Hepatocyte (in vitro differentiated cells): ENCODE measurements at places on chromosomes 3 and 15. TPM values are rescaled to one million over a fixed set of nuclear protein-coding genes. Genes with fewer than 3 reads are reported as not detected.

DNA sequence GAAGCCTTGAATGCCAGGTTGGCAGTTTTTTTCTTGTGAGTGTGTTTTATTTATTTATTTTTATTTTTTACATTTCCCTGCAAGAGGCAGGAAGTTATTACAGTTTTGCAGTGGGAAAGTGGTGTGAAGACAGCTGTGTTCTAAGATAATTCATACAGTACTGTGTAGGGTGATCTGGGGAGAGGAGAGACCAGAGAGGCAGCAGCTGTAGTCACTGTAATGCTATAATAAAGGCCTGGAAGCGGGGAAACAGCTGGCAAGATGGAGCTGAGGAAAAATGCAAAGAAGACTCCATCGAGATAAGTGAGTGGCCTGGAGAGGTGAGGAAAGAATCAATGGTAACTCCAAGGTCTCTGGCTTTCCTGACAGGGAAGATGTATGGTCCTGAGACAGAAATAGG, 23.1 kb downstream of the CNTN3 start:
- no peak overlapping the region for H3K27ac ChIP-seq
- no peak overlapping the region for H3K4me3 ChIP-seq

DNA sequence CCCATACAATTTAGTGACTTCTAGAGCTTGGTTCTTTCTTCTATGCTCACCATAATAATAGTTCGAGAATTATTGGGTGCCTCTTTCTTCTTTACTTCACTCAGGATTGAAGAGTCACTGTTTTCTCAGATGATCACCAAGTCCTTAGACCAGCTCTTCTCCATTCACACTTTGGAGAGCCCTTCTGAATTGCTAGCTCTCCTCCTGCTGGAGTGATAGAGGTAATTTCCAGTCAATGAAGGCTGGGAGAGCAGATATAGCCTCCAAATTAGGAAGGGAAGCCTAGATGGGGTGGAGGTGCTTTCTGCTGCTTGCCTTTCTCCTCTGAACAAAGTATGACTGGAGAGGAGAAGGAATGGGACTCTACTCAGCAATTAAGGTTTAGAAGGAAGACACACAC, 10.7 kb upstream of the BBX start:
- no peaks in the 10 kb centered on the region for H3K4me1 ChIP-seq
- no peak for DNase-seq
- no peak overlapping the region for H3K27ac ChIP-seq

- peaks cover 27% of the 10 kb centered on the region for H3K4me1 ChIP-seq
- no peak for DNase-seq
- H3K27ac ChIP-seq = no peak overlapping the region
- H3K36me3 ChIP-seq = no peaks in the 10 kb centered on the region
- H3K4me3 ChIP-seq = no peak overlapping the region
Observed at GRCh38 chr3:14200841-14201240, 22.2 kb downstream of the LSM3 start.

DNA sequence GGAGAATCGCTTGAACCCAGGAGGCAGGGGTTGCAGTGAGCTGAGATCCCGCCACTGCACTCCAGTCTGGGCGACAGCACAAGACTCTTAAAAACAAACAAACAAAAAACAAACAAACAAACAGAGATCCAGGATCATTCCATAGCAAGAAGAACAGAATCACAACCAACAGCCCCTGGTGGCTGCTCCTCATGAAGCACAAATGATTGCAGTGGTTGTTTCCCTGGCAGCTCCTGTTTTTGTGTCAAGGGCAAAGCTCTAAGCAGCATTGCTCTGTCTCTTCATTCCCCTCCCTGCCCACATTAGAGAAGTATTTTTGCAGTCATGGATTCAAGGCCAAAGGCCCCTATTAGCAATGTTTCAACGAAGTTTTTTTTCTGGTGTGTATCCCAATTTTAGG, 25.8 kb upstream of the BLM start:
- DNase-seq = no peak
- H3K36me3 ChIP-seq = no peaks in the 10 kb centered on the region
- no peaks in the 10 kb centered on the region for H3K27me3 ChIP-seq
- no peak overlapping the region for H3K27ac ChIP-seq
- H3K4me1 ChIP-seq = no peaks in the 10 kb centered on the region

DNA sequence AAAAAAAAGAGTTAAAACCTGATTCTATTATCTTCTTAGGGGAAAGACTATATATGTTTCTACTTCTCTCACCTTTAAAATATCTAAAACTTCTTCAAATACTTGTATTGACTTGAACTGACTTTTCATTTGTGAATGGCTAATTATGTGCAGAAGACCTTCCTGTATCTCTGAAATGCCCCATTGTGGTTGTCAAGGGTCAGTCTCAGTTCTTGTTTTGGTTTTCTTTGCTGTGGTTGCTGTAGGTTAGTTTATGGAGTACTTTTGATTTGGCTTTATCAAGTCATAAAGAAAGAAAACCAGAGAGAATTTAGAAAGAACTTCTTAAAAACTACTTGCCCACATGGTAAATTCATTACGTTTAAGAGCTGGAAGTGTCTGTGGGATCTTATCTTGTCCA, 345.3 kb upstream of the POU1F1 start:
- H3K36me3 ChIP-seq = no peaks in the 10 kb centered on the region
- DNase-seq = no peak
- H3K27ac ChIP-seq = no peak overlapping the region
- no peak overlapping the region for H3K4me3 ChIP-seq

DNA sequence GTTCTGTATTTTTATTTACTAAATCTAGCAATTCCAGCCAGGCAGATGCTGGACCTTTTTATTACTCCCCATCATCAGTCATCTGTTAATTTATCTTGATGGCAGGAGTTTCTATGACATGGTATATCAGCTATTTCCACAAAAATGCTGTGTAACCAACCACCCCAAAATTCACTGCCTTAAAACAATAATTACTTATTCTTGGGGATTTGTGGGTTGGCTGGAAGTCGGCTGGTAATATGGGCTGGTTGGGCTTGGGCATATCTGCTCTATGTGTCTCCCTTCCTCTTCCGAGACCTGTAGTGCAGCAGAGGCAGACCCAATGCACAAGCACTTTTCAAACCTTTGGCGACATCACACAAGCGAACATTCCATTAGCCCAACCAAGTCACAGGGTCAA, 92.1 kb upstream of the UBE2E1 start:
- peaks cover 2% of the 10 kb centered on the region for H3K4me1 ChIP-seq
- H3K4me3 ChIP-seq = no peak overlapping the region

The CRYGS gene
- 0.92 and 1.9 TPM in 2 replicates for total RNA-seq

DNA sequence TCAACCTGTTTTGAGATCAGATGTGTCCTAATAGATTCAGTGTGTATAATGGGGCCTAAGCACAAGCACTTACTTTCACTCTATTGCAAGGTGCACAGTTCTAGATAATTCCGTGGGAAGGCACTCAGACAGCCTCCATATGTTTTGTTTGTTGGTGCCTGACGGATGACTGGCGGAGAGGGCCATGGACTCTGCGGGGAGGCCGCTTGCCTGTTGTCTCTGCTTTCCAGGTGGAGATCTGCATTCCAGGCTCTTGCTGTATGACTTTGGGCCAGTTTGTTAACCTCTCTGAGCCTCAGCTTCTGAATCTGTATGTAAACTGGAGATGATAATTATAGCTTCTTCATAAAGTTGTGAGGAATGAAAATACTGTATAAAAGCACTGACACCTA, 1.5 kb downstream of the IRAK2 start:
- no peak overlapping the region for H3K27ac ChIP-seq
- DNase-seq = no peak
- no peaks in the 10 kb centered on the region for H3K36me3 ChIP-seq
- no peak overlapping the region for H3K4me3 ChIP-seq

DNA sequence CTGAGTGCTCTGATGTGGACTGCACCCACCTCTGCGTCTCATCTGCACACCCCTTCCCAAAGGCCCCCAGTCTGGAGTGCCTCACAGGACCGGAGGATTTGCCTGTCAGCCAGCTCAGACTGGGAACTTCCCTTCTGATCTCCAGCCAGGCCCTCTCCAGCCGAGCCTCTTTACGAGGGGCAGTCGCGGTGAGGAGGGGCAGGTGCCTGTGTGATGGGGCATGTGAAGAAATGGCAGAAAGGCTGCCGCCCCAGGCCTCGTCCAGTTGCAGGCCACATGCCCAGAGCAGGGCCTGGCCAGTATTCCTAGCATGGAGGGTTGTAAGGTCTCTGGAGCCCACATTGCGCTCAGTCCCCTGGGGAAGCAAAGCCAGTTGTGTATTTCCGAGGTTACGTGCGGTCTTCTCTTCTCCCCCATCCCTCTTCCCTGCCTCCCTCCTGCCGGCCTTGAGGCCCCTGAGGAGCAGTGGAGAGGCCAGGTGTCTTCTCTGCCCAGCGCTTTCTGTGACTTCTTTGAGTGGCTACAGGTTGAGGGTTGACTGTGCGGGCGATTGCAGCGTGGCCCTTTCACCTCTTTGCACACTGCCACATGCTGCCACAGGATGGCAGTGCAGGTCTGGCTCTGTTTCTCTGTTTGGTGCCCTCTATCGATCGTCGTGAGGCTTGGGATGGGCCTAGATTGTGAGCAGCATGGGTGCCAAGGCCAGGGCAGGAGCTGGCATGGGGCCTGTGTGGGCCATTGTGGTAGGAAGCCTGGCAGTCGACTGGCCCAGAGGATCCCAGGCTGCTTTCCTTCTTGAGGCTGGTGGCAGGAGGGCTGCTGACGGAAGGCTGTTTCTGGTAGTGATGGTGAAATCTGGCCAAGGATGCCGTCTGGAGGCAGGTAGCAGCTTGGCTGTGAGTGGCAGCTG, 5.3 kb downstream of the CLK3 start:
- no peak overlapping the region for H3K4me3 ChIP-seq
- no peaks in the 10 kb centered on the region for H3K36me3 ChIP-seq
- H3K4me1 ChIP-seq = peaks cover 14% of the 10 kb centered on the region

- peak; percentile 94 for DNase-seq
- H3K4me3 ChIP-seq = no peak overlapping the region
- H3K4me1 ChIP-seq = peaks cover 13% of the 10 kb centered on the region
Observed at GRCh38 chr3:40584625-40585189, 59.9 kb downstream of the ZNF621 start.

GRCh38 chr3:176514297-176514696, 683.0 kb downstream of the TBL1XR1 start:
- DNase-seq = peak; percentile 29
- no peaks in the 10 kb centered on the region for H3K36me3 ChIP-seq
- no peak overlapping the region for H3K4me3 ChIP-seq

DNA sequence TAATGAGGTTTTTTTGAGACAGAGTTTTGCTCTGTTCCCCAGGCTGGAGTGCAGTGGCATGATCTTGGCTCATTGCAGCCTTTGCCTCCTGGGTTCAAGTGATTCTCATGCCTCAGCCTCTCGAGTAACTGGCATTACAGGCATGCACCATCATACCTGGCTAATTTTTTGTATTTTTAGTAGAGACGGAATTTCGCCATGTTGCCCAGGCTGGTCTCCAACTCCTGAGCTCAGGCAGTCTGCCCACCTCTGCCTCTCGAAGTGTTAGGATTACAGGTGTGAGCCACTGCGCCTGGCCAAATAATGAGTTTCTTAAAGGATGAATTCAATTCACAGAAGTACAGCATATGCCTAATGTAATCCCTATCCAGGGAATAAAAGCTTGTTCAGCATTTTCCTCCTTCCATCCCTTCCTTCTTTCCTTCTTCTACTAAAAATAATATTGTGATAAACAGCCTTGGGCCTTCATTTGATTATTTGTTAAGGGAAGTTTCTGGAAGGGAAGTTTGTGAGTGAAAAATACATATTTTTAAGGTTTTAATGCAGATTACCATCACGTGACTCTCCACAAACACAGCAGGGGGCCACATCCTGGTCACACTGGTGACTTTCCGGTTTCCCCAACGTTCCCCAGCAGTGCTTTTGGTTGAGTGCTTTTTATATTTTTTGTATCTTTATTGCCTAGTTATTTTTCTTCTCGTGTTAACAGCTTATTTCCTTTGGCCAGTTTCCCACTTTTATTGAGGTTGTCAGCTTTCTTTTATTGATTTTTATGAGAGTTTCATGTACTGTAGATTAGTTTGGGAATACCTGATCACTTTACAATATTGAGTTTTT, 116.8 kb downstream of the USP13 start:
- no peak overlapping the region for H3K27ac ChIP-seq
- no peaks in the 10 kb centered on the region for H3K4me1 ChIP-seq
- DNase-seq = no peak
- H3K36me3 ChIP-seq = no peaks in the 10 kb centered on the region

GRCh38 chr3:71585887-71586809, 2.6 kb upstream of the FOXP1 start:
- H3K4me3 ChIP-seq = no peak overlapping the region
- no peaks in the 10 kb centered on the region for H3K36me3 ChIP-seq
- DNase-seq = peak; percentile 39
- H3K27me3 ChIP-seq = no peaks in the 10 kb centered on the region
- H3K27ac ChIP-seq = peak overlapping the region; percentile 97
- H3K4me1 ChIP-seq = peaks cover 3% of the 10 kb centered on the region

GRCh38 chr15:29470794-29471193, 201.2 kb upstream of the NSMCE3 start:
- peaks cover 17% of the 10 kb centered on the region for H3K4me1 ChIP-seq
- H3K36me3 ChIP-seq = no peaks in the 10 kb centered on the region
- no peaks in the 10 kb centered on the region for H3K27me3 ChIP-seq
- H3K27ac ChIP-seq = peak overlapping the region; percentile 83

The LMOD3 gene
- not detected in 2 replicates for total RNA-seq

The C3orf52 gene
- total RNA-seq = 14.6 and 20.7 TPM in 2 replicates

The CYP1A1 gene
- 17.0 and 23.5 TPM in 2 replicates for total RNA-seq

The PDIA3 gene
- 433 and 496 TPM in 2 replicates for total RNA-seq

The PIGZ gene
- total RNA-seq = 11.1 and 18.0 TPM in 2 replicates

DNA sequence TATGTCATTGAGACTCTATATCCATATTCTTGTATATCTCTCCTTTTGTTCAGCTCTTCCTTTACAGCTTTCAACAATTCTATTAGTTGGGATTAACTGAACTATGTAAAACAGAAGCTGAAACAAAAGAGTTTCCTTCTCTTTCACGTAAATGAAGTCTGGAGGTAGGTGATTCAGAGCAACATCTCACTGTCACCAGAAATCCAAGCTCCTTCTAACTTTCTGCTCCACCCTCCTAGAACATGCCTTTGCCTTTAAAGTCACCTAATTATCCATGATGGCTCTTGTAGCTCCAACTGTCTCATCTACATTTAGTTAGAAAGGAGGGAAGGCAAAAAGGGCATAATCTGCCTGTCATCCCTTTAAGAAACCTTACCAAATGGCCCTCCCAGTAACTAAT, 458.2 kb upstream of the MDFIC2 start:
- H3K27me3 ChIP-seq = peaks cover 5% of the 10 kb centered on the region
- no peak overlapping the region for H3K4me3 ChIP-seq
- H3K36me3 ChIP-seq = no peaks in the 10 kb centered on the region
- no peak overlapping the region for H3K27ac ChIP-seq

GRCh38 chr3:99330281-99330680, 308.1 kb upstream of the COL8A1 start:
- no peaks in the 10 kb centered on the region for H3K27me3 ChIP-seq
- no peak overlapping the region for H3K4me3 ChIP-seq
- H3K27ac ChIP-seq = no peak overlapping the region
- H3K4me1 ChIP-seq = no peaks in the 10 kb centered on the region
- no peaks in the 10 kb centered on the region for H3K36me3 ChIP-seq

GRCh38 chr3:47008851-47009224, 29.4 kb downstream of the NBEAL2 start:
- peak overlapping the region; percentile 50 for H3K27ac ChIP-seq
- H3K4me1 ChIP-seq = peaks cover 8% of the 10 kb centered on the region
- H3K4me3 ChIP-seq = no peak overlapping the region
- DNase-seq = no peak
- no peaks in the 10 kb centered on the region for H3K36me3 ChIP-seq
